NAMALWA (cell line): ENCODE measurements at places on chromosomes 1 and 21.

- DNase-seq = no peak
Measured at GRCh38 chr1:48903291-48903690, 126.6 kb upstream of the BEND5 start.

- DNase-seq = no peak
Measured at GRCh38 chr1:230140221-230141020, 73.4 kb downstream of the GALNT2 start.

- DNase-seq = no peak
Measured at GRCh38 chr1:183598386-183598785, 8.1 kb upstream of the NCF2 start.

- DNase-seq = no peak
Measured at GRCh38 chr1:47226121-47226838, 5.7 kb downstream of the TAL1 start.

DNA sequence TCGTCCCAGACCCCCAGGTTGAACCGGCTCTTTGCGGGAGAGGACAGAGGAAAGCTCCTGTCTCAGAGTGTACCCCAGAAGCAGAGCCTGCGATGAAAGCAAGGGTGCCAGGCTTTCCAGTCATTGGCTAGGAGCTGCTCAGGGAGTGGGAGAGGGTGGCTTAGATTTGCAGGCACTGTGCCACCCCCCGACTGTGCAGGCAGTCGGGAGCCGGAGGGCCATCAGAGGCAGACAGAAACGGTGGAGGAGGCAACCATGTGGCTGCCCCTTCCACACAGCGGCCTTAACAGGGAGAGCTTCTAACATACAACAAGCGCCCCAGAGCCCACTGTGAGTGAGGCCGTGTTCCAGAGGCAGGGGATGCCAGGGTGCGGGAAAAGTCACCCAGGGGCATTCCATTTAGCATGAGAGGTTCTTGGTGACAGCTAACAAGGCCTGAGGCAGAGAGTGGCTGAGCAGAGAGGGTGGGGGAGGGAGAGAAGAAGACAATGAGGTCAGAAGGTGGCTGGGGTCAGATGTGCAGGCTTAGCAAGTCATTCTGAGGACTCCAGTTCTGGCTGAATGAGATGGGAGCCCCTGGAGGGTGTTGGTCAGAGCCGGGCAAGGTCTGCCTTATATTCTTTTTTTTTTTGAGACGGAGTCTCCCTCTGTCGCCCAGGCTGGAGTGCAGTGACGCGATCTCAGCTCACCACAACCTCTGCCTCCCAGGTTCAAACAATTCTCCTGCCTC lies 9.5 kb upstream of the C1orf167 start:
- no peak for DNase-seq

DNA sequence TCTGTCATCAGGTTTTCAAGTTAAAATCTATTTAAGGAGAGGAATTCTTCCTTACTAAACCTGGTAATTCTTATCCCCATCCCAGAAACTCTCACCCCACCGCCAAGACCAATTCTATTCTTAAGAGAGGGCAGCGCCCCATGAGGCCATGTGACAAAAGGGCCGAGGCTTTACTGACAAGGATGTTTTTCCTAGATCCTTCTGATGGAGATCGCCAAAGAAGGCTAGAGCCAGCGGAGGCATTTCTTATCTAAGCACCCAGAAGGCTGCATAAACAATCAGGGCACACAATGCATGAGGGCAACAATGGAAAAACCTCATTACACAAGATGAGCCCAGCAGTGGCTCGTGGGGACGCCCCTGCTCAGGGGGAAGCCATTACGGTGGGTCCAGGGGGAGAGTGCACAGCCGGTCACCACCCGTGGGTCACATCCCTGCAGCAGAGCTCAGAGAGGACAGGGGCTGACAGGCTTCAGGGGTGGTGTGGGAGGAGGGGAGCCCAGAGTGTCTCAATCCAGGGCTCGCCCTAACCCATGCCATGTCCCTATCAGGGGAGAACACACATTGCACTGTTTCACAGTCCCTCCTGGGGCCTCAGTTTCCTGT lies 88.7 kb downstream of the ITPKB start:
- no peak for DNase-seq

DNA sequence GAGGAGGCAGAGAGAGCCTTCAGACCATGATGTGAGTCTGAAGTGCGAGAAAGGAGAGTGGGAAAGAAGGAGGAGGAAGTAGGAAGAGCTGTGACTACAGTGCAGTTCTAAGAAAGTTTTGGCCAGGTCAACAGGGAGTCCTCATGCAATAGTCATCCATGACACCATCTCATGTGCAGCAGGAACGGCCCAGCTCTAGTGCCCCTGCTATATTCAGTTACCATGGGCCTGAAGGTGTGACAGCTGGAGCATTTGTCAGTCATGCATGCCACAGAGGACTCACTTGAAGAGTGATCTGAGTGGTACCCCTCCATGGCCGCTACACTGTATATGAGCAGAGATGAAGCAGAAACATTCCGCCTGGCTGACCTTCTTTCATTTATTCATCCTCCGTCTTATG lies 77.9 kb downstream of the OMA1 start:
- DNase-seq = no peak

DNA sequence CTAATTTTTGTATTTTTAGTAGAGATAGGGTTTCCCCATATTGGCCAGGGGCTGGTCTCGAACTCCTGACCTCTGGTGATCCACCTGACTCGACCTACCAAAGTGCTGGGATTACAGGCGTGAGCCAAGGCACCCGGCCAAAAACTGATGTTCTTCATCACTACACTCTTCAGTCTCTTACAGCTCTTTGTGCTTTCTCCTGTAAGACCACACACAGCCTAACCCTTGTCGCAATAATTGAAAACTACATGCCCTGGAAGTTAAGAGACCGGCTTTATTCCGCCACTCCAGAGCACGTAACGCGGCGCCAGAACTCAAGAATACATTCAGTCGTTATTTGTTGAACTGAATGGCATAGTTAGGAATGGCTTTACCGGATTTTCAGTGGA lies 552 bp downstream of the GPATCH4 start:
- no peak for DNase-seq
